SW 1271 (cell line): ENCODE measurements at places on chromosomes 12 and 14.

DNA sequence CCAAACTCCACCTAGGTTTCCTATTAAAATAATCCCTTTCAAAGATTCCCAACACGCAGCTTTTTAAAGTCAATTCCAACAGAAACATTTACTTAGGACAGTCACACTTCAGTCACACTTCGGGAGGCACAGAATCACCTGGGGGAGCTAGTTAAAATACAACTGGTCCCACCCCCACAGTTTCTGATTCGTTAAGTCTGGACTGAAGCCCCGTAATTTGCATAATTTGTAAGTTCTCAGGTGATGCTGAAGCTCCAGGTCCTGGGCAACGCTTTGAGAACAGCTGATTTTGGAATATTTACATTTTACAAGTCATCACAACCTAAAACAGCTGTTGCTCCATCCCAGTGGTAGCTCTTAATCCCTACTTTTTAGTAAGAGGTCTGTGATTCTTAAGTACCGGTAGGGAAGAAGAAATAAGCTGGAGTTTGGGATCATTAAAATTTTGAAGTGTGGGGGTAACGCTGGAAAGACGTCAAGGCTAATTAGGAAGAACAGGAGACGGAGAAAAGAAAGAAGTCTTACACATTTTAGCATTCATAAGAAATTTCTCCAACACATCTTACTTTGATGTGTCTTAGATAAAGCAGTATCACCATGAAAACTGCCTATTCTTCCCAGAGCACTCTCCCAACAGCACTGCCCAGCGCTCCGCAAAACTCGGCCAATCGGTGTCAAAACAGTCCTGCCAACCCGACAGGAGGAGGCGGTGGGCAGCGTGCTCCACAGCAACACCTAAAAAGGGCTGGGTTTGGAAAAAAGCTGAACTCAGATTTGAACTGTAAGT lies 1.1 kb downstream of the IPO8 start:
- peak; percentile 51 for DNase-seq

DNA sequence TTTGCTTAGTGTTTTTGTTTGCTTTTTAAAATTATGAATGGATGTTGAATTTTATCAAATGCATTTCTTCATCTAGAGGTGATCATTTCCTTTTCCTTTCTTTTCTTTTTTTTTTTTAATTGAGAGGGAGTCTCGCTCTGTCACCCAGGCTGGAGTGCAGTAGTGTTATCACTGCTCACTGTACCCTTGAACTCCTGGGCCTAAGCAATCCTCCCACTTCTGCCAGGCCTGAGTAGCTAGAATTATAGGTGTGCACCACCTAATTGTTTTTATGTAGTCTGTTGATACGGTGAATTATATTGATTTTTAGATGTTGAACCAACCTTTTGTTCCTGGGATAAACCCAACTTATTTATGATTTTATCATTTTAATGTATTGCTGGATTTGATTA lies 1.5 kb upstream of the CDKL1 start:
- DNase-seq = no peak

GRCh38 chr14:67002994-67003753 lies 186.1 kb upstream of the GARIN2 start:
- DNase-seq = no peak

DNA sequence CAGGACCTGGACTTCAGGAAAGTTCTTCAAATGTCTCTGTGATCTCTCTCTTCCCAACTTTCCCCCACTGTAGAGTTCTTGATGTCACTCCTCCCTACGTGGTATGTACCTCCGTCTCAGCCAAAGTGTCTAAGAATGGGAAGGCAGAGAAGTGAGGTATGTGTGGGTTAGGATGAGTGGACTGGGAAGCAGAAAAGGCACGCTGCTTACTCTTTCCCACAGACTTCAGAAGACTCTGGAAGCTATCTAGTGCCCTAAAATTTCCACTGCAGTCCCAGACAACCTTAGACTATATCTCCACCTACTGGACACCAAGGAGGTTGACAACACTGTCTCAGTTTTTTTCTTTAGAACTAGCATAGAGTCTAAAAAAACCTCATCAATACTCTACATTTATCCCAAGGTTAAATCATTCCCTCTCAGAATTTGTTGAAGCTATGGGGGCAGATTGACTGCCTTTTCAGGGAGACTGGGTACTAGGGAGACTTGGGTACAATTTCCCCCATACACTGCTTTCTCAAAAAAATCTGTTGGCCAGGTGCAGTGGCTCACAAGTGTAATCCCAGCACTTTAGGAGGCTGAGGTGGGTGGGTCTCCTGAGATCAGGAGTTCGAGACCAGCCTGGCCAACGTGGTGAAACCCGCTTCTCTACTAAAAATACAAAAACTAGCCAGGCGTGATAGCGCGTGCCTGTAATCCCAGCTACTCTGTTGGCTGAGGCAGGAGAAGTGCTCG lies 20.6 kb upstream of the ITGA5 start:
- peak; percentile 77 for DNase-seq

DNA sequence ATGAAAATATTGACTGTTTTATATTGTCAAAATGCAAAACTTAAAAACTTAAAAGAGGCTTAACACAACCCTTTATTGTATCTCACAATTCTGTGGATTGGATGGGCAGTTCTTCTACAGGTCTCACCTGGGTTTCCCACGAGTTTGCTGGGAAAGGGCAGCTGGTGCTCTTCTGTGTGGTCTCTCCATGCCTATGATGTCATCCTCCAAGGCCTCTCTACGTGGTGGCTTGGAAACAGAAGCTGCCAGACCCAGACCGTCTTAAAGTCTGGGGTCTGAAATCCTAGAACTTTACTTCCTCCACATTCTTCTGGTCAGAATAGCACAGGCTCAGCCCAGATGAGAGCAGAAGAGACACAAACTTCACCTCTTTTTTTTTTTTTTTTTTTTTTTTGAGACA lies 36.5 kb upstream of the KICS2 start:
- no peak for DNase-seq

GRCh38 chr14:24312736-24313507 lies 1.6 kb downstream of the LTB4R start:
- no peak for DNase-seq

DNA sequence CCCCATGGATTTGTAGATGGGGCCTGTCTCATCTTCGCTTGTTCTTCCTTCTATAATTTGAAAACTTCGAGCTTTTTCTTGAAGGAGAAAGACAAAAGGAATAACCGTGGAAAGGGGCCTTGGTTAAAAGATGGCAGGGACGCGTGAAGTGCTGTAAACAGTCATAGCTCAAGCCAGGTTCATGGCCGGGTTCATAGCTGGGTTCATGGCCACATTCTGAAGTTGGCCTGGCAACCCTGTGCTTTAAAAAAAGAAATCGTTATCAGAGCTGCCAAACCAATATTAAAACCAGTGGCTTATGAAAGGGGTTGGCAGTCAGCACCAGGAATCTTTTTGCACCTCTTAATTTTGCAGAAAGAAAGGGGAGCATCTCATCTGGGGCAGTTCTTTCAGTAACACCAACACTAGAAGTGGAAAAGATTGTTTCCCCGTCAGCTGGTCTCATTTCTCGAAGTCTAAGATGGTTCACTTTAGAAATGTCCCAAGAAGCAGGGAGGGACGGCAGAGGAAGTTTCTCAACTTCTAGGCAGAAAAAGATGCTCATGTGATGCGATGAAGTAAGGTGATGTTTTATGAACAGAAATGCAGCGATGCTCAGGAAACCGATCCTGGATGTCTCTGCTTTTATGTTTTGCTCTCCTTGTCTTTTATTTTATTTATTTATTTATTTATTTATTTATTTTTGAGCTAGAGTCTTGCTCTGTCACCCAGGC lies 193.1 kb upstream of the TBX3 start:
- DNase-seq = no peak

DNA sequence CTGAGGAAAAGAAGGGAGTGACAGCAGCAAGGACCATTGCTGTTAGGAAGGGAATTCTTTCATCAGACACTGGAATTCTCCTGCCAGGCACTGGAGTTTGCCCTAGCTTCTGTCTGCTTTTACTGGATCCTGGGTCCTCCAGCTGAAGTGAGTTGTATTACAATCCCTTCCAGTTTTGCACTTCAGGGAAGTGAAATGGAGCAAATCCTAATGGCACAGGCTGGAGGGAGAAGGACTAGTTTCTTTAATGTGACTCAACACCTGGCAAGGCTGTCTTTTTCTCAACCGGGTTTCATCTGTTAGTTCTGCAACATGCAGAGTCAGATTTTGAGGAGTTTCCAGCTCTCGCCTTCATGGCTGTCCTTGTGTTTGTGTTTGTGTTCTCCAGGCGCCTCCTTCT lies 45.8 kb downstream of the ETV6 start:
- DNase-seq = no peak

DNA sequence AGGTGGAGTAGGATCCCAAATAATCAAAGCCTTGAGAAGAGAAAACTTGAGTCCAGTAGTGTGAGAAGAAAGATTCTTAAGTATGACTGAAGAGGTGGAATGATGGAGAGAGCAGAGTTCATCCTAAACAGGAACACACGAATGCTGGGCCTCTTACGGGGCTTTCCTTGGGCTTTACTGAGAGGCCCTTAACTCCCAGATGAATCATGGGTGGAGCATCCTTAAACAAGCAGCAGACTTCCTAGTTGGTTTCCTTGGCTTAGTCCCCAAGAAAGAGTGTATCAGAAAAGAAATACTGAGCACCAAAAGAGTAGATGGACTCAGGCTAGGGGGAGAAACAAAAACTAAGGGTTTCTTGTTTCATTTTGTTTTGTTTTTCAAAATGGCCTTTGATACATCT lies 132.5 kb downstream of the GPR135 start:
- DNase-seq = no peak

- DNase-seq = no peak
Measured at GRCh38 chr12:92192360-92192759, 46.7 kb upstream of the BTG1 start.

- no peak for DNase-seq
Measured at GRCh38 chr12:67220065-67220464, 49.1 kb upstream of the CAND1 start.

- no peak for DNase-seq
Measured at GRCh38 chr12:49904601-49905000, 901 bp upstream of the FAIM2 start.

DNA sequence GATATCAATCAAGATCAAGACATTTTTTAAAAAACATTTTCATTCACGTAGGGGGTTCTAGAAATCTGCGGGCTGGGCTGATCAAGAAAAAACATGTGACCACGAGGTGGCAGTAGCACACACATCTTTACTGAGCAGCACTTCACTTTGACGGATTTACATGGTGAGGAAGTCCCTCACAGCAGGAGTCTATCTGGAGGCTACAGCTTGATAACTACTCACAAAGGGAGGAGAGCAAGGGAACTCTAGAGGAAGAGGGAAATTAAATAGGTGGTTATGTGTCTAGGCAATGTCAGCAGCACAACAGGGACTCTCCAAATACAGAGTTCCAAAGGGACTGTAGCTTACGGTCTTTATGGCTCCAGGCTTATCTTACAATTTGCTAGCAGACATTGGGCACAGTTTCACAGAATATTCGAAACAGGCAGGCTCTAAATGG lies 248.1 kb downstream of the DPY19L2 start:
- peak; percentile 13 for DNase-seq

- no peak for DNase-seq
Measured at GRCh38 chr12:94284046-94284445, 135.7 kb downstream of the PLXNC1 start.

DNA sequence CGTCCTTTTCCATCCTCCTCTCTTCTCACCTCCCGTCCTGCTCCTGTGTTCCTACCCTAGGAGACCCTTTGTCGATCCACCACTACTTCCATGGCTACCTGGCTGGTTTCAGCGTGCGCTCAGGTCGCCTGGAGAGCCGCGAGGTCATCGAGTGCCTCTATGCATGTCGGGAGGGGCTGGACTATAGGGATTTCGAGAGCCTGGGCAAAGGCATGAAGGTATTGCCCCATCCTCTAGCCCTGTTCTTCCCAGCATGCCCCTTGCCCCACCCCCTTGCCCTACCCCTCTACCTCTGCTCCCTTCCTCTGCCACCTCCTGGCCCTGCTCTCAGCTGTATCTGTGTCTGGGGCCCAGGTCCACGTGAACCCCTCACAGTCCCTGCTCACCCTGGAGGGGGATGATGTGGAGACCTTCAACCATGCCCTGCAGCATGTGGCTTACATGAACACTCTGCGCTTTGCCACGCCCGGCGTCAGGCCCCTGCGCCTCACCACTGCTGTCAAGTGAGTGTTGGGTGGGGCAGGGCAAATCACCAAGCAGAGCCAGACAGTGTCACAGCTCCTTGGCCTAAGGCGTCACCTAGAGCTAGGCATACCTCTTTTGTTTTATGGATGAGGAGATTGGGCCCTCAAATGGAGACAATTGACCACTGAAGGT lies 12.8 kb downstream of the CLSTN3 start:
- no peak for DNase-seq

- DNase-seq = no peak
Measured at GRCh38 chr12:67122584-67122983, 146.6 kb upstream of the CAND1 start.

- no peak for DNase-seq
Measured at GRCh38 chr12:12715459-12716150, 1.6 kb upstream of the CDKN1B start.

DNA sequence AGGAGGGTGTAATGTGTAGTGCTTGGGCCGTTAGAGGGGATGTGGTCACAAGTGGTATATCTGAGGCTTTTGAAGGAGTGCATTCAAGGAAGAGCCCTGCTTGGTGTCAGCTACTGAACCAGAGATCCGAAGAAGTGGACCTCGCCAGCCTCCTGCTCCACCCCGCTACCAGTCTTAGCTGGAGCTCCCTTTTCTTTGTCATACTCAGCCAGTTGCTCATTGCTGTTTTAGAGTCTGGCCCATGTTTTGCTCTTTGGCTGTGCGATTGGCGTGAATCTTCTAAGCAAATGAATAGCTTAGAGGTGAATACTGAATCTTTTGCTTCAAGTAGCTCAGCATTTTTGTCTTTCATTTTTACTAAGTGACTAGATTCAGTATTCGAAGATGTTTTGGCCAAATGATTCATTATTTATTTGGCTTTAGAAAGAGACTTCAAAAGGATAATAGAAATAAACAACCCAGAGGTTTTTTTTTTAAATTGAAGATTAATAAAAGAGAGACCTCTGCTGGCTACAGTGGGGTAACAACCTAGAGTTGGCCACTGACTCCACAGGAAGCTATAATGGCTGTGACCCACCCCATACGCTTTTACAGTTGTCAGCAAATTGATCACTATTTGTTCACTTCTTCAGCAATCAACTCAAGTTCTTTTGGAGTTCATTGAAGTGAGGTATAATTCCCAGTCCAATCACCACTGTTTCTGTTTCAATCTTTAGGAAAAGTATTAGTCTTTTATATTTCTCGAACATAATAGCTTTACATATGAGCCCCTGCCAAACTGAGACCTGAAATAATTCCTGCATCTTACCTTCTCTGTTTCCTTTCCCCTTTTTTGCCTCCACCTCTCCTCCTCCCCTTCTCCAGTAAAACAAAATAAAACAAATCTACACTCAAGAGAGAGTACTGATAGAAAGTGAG lies 19.9 kb downstream of the CDKN1B start:
- peak; percentile 65 for DNase-seq

DNA sequence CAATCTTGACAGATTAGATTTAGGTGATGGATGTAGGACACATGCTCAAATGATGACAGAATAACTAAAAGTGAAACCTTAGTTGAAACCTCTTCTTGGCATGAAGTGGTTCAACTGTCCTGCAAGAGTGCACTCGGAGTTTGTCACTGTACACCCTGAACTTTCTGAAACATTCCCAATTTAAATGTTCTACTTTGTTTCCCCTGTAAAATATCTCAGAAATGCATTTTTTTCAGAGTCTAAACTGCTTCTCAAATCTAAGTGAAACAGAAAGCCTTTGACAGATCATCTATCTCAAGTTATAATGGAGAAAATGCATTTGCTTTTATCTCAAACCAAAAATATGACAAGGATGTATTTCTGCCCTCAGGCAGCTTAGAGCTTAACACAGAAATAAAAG lies 66.0 kb downstream of the BHLHE41 start:
- no peak for DNase-seq
